Activated CD8-positive, alpha-beta memory T cell treated with anti-CD3 and anti-CD28 coated beads for 1 hour (primary cell): ENCODE measurements at places on chromosomes 2 and 18.

- no peak for DNase-seq
Measured at GRCh38 chr2:1907291-1907690, 163.0 kb upstream of the PXDN start.

DNA sequence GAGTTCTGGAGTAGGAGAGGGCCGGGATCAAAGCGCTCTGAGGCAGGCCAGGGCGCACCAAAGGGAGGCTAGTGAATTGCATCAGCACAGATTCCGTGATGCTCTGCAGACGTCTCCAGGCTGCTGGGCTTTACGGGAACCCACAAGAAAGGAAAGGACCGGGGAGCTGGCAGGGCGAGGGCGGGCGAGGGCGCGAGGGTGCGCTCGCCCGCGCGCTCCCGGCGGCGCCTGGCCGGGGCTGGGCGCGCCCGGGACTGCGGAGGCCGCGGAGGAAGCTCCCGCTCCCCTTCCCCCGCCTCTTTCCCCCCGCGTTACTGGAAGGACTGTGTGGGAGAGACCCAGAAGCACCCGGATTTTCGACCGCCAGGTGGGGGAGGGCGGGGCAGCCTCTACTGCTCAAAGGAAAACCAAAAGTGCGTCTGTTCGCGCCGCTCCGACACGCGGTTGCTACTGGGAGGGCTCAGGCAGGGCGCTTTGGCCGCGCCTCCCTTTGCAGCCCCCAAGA lies 2.4 kb upstream of the FOSL2 start:
- peak; percentile 66 for DNase-seq

DNA sequence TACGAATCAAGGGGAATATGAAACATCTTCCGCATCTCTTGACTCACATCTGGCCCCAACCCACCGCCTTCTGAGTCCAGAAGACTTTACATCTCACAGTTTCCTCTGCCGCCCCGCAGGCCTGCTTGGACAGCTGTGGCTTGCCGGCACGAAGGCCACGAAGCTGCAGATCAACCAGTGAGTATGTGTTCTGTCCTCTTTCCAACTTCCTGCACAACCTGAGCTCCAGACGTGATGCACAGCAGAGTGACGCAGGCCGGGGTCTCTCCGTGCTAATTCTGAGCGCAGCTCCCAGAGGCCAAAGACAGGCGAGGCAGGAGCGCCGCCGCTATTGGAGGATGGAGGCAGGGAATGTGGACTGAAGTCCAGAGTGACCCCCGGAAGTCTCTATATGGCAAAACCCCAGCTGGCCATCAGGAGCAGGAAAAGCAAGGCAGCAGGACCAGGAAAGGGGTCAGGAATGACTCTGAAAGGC lies 93.5 kb downstream of the ZCCHC2 start:
- DNase-seq, result no peak

DNA sequence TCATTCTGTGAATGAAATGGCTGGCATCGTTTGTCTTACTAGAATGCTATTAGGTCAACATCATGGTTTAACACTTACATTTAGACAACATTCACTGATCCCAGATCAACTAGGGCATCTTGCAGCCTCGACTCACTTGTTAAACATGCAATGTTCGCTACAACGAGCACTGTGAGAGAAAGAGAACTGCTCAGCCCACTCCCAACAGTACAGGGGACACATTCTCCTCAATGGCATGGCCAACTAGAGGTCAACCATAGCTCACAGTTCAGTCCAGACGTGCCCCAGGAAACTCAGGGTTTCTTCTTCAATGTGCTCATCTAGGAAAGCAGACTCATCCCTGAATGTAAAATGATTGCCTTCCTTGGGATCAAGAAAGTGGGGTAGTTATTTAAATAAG lies 5.9 kb downstream of the WIPF1 start:
- no peak for DNase-seq

DNA sequence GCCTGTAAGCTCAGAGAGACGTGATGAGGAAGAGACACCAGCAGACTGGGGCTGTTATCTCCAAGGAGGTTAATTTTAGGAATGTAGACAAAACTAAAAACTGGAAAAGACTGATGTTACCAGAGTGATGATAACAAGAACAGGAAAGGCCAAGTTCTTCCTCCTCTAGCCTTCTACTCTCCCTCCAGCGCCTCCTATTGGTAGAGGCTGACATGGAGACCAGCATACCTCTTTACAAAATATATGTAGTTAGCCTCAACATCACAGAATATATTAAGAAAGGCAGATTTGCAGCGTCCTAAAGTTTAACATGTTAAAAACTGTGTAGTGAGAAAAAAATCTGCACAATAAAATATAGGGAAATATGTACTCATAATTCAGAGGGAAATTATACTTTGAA lies 66.0 kb downstream of the TCF4 start:
- DNase-seq, result no peak

- DNase-seq, result no peak
Measured at GRCh38 chr2:168801961-168802858, at the start of gene NOSTRIN. Gene NOSTRIN (plus strand): TSS chr2:168802637. CDS start chr2:168802647, 10 bp downstream.

- peak; percentile 73 for DNase-seq
Measured at GRCh38 chr2:85418132-85419008, at the start of gene SH2D6. Gene SH2D6 (plus strand): TSS chr2:85418714. CDS start chr2:85429466, 10,752 bp downstream.

- DNase-seq, result no peak
Measured at GRCh38 chr2:204901591-204901990, 356.3 kb downstream of the PARD3B start.

DNA sequence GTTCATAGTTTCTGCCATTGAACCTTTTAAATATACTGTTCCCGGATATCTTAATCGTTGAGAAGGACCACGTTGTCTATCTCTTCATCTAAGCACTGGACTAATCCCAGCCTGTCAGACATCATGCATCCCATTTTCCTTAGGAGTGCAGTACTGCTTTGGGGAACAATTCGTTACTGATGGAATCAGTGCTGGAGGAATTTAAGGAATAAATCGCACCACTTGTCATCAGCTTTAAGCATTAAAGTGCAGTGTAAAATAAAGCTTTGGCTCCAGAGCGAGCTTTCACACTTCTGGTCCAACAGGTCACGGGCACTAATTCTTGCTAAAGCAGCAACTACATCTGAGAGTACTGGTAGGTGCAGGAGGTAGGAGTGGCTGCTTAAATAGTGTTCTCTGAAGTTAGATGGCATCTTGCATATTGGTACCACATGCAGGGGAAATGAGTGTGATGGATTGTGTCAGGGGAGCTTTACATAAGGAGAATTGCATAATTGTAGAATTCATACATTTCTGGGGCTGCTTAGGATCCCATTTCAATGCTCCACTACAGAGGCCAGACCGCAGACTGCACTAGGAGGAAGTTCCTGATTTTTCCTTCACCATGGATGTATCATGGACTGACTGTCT lies 105.7 kb upstream of the RASGRP3 start:
- no peak for DNase-seq

GRCh38 chr2:234533626-234534025 lies 36.7 kb upstream of the ARL4C start:
- DNase-seq, result no peak

- no peak for DNase-seq
Measured at GRCh38 chr2:189109921-189110397, 69.6 kb downstream of the COL5A2 start.

DNA sequence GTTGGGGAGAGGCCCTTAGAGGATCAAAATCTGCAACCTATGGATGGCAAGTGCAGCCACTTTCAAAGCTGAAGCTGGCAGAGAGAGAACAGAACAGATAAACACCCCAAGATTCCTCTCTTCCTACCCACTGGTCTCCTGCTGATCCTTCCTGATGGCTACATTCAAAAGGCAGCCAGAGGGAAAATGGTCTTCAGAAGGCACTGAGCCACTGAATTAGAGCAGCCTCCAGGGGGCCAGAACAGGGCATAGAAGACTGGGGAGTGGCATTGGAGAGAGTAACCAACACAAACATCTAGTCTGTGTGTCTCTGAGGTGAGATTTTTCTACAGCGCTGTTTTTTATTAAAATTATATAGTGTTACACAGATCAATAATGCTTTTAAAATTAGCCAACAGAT lies 432.6 kb downstream of the PARD3B start:
- no peak for DNase-seq

DNA sequence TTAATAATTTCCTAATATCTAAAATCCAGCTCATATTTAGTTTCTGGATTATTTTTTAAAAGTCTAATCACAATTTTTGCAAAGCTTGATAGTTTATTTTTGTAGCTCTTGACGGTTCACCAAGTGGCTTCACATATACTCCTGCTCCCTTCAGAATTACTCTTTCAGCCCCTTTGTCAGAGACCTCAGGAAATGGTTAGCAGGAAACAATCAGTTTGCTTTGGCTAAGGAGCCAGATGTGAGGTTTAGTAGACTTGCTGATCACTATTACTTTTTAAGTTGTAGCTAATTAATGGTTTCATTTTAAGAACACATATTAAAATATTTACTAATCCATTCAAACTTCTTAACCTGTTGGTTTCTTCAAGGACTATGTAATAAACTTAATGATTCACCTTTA lies 2.3 kb downstream of the RBBP8 start:
- DNase-seq, result no peak

DNA sequence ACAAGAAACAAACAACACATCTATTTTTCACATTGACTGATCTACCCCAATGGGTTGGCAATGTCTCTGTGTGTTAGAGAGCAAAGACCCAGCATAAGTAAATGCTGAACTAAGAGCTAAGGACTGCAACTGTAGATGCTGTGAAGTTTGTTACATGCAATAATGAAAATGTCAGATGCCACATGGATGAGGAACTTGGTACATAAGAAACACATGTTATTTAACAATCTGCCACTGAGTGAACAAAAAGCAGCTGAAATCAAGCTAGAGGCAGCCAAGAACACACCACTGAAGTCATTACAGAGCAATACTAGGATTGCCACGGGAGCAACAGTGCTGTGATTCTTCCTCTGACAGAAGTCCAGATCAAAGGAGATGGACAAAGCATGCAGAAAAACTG lies 389.4 kb downstream of the CDH2 start:
- DNase-seq, result no peak

GRCh38 chr2:8144131-8144631 lies 537.7 kb upstream of the ID2 start:
- no peak for DNase-seq

DNA sequence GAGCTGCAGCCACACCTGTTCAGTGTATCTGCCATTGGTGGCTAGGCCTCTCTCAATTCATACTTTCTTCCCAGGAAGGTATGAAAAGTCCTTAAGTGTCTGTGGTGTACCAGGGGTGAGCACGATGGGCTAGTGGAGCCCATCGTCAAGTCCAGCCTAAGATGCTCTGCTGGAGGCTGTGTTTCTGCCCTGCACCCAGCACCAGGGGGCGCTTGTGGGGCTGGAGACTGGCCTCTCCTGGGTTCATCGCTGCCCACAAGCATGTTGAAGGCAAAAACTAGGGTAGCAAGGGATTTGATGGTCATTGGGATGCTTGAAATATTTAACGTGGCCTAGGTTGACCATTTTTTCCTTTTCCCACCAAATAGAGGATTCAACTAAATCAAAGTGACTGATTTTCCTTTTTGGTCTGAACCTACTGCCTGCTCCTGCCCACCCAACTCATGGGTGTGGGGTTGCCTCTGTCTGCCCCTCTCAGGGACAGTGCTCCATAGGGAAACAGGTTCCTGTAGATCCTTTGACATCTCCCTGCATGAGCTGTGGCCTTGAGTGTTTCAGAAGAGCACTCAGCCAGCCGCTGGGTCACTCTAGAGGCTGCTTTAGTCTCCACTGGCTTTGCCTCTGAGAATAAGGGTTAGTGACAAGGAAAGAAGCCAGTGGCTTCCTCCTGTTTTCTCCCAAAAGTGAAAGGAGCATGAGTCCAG lies 59.0 kb downstream of the TPGS2 start:
- DNase-seq, result no peak

DNA sequence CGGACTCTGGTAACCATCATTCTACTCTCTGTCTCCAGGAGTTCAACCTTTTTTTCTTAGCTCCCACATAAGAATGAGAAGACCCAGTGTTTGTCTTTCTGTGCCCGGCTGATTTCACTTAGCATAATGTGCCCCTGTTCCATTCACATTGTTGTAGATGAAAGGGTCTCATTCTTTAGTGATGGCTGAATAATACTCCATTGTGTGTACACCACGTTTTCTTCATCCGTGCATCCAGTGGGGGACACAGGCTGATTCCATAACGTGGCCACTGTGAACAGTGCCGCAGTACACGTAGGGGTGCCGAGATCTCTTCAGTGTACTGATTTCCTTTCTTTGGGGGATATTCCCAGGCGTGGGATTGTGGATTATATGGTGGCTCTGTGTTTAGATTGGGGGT lies 72.3 kb upstream of the NFATC1 start:
- no peak for DNase-seq

GRCh38 chr18:21669736-21670285 lies 34.8 kb downstream of the ABHD3 start:
- no peak for DNase-seq

GRCh38 chr2:215845839-215846586 lies 167.3 kb downstream of the MREG start:
- DNase-seq, result no peak

- no peak for DNase-seq
Measured at GRCh38 chr2:85794038-85794441, 40.2 kb downstream of the ATOH8 start.

- no peak for DNase-seq
Measured at GRCh38 chr2:871926-872680, 78.5 kb upstream of the SNTG2 start.

GRCh38 chr18:58049000-58049688 lies 5.1 kb downstream of the NEDD4L start:
- DNase-seq, result no peak
